Amniotic epithelial cell (primary cell): ENCODE measurements at places on chromosomes 4 and X.
A peak's percentile ranks its signal among the peaks of the same experiment; 100 is the strongest.

DNA sequence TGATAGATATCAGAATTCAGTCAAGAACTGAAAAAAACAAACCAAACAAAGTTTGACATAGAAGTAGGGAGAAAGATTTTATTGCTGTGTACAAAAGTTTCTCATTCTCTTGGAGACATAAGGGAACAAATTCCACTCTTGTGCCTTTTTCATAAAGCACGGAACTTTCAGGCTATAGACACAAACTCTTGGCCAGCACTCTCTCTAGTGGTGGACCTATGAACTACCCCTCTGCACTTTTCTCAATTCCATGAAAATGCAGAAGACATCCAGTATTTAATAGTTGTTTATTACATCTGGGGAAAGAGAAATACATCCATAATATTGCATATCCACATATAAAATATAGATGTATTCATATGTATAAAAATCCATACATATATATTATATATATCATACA, 291.6 kb upstream of the HS3ST1 start:
- DNase-seq: peak; percentile 54

GRCh38 chr4:73751166-73751565, 10.8 kb downstream of the CXCL8 start:
- peak; percentile 91 for DNase-seq

DNA sequence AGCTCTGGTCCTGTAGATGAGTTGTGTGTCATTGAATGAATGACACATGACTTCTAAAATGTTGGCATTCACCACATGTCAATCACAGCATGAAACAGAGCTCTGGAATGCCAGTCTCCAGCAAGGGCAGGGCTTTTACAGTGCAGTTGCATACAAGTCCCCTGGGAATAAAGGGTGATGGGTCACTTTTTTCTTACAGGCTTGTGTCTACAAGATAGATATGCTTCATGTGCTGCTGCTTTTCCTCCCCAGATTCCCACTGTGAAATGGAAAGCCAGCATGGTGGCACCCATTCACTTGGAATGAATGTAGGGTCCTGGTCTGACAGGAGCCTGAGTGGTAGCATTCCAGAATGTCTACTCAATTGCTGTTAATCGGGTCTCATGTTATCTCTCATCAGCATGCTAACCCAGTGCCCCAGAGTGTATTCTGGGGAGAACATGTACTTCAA, 159.1 kb upstream of the KIT start:
- peak; percentile 6 for DNase-seq

- no peak for DNase-seq
Measured at GRCh38 chr4:170446782-170447181, 357.0 kb upstream of the AADAT start.

DNA sequence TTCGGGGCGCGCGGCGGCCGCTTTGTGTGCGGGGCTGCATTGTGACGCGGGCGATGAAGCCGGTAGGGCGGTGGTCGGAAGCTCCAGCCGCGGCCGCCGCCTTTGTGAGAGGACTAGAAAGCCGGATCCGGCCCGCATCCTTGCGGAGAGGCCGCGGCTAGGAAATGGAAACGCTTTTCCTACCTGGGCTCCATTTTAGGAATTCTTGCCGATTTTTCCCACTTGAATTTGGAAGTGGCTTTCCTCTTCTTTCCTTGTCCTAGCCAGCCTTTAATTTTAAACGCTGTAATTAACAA, 708 bp downstream of the TMSB4X start:
- DNase-seq: no peak

DNA sequence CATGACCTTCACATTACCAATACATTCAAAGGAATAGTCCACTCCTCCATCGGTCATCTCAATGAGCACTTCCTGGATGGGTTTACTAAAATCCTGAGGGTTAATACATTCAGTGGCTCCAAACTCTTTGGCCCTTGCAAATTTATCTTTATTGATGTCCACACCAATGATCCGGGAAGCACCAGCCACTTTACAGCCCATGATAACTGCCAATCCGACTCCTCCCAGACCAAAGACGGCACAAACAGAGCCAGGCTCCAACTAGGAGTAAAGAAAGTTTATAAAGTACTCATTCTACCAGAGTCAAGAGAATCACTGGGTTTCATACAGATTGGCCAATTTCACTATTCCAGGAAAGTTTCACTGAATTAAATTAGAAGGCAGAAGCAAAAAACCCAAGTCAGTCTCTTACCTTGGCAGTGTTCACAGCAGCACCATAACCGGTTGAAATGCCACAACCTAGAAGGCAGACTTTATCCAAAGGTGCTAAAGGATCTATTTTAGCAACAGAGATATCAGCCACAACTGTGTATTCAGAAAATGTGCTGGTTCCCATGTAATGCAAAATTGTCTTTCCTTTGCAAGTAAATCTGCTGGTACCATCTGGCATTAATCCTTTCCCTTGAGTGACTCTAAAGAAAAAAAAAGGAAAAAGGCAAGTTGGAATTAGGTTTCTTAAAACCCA, 12.2 kb downstream of the ADH5 start:
- no peak for DNase-seq

DNA sequence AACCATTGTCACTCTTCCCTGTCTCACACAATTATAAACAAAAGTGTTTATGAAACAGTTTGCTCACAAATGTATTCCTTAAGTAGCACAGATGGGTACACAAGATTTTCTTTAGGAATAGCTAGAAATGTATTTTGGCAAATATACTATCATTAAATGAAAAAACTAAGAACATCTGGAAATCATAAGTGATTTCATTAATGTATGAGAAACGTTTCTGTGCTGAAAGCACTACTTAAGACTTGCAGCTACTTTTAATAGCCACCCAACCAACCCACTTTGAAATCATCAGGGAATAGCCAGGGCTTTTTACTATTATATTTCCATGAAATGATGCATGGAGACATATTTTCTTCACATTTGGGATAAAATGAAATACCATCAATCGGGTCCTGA, 62.3 kb upstream of the NAP1L5 start:
- no peak for DNase-seq

DNA sequence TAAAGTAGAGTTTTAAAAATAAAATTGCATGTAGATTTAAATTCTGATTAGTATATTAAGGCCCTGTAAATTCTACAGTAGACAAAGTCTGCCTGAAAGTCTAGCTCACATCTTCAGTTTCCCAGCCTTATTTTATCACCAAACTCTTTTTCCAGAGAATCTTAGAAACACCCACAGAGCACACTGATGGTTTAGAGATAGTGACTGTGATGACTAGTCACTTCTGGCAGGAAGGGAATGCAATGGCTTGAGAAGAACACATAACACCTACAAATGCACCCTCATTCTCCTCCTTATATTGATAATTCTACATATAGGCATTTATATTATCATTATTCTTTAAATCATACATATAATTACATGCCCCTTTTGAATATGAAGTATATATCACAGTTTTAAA, 232.9 kb downstream of the ARAP2 start:
- peak; percentile 58 for DNase-seq

- no peak for DNase-seq
Measured at GRCh38 chrX:47222751-47223350, 4.4 kb downstream of the CDK16 start.

DNA sequence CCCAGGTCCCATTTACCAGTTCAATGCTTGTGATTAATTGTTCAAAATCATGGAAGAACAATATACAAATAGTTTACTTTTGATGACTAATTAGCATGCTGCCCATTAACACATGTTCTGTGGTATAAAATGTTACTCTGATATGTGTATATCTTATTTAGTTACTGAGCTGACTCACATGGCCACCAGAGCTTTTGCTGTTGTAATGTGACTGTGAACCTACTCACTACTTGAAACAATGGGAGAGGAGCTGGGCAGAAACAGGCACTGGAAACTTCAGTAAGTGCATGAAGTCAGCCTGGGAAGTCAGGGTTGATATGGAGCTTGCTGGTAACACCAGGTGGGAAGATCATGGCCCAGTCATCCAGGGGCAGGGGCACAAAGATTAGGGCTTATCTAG, 72.7 kb upstream of the MAD2L1 start:
- peak; percentile 8 for DNase-seq

GRCh38 chr4:165780735-165781134, 92.3 kb upstream of the TLL1 start:
- no peak for DNase-seq

- no peak for DNase-seq
Measured at GRCh38 chr4:77201343-77201742, 44.3 kb downstream of the CCNG2 start.

GRCh38 chr4:178136736-178137345, 694.6 kb upstream of the AGA start:
- no peak for DNase-seq

- no peak for DNase-seq
Measured at GRCh38 chr4:76339364-76339763, 32.8 kb downstream of the STBD1 start.

DNA sequence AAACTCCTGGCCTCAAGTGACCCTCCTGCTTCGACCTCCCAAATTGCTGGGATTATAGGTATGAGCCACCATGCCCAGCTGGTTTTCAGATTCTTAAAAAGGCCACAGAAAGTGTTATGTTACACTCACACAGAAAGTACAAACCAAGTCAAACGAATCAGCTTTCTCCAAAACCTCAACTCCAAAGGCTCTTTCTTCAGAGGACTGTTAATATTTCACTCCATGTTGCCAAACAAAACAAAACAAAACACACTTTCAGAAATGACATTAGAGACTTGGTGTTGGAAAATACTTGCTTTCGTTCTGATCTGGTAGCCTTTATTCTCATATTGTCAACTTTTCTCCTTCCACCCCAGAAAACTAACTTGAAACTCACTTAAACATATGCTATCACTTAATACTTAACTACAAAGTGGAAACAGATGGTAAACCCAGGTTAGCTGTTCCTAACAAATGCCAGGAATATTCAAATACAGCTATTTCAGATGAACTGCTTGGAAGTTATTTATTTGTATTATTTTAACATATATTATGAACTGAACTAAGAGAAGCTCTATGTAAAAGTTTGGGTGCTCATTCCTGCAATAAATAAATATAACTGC, 34.7 kb downstream of the RLIM start:
- DNase-seq: no peak

DNA sequence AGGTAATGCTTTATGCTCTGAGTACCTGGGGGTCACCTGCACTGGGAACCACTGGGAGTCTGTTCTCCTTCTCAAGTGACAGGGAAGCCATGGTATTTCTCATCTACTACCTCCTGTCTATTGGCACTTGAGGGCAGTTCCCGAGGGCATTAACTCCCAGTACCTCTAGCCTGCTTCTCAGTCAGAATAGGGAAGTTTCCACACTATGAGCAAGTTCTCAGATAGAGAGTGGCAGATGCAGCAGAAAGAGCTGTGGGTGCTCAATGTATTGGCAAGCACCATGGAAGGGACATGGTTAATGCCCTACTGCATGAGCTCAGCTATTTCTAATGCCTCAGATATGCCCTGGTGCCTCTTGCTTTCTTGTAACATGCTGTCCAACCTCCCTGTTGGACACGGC, 74.1 kb downstream of the ANOS1 start:
- DNase-seq: no peak

DNA sequence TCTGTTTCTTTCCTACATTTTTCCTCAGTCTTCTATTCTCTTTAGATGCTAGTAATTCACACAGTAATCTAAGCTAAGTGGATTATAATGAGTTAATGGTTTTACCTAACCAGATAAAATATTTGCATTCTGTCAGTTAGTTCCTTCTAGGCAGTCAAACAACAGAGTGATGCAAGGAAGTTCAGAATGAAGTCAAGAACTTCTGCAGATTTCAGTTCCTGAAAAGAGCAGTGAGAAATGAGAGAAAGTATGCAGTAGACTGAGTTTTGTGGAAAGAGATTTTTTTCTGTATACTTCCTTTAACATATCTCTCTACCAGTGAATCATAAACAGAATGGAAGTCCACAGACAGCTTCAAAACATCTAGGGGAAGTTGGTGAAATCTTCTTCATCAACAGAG, 774.0 kb upstream of the POU3F4 start:
- no peak for DNase-seq

DNA sequence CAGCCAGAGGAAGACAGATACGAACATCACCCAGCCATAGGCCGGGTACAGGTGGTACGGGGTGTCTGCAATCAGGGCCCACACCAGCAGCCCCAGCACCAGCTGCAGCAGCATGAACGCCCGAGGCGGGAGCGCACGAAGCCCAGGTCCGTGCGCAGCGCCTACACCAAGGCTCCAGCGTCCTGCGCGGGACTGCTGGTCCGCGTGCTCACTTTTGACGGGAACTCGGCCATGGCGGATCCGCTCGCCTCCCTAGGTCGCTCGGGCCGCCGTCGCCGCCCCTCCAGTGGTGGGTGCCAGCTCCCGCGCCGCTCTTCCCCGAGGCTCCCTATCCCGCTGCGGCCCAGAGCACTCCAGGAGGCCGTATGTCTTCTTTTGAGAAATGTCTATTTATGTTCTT, 181.2 kb upstream of the DIPK2B start:
- no peak for DNase-seq

DNA sequence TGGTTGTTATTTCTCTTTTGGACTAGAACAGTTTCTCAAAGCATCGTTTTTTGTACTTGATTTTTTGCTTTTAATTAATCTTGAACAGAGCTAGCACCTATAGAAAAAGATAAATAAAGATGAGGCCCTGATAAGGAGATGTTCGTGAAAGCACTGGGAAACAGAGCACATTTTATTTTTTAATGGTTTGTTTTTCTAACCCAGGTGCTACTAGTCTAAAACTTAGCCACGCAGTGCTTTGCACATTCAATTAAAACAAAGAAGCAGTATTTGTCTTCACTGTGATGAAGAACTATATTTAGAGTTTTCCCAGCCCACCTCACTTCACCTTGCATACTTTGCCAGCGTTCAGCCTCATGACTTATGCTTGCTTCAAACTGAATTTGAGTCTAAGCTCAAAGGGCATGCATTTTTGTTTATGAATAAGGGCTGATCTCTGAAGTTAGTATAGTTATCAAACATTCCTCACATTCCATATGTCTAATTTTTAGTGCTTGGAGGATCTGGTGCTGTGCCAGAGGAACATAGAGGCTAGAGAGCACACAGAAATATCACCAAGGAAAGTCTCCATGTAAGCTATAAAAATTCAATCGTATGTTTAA, 76.7 kb downstream of the WWC2 start:
- peak; percentile 48 for DNase-seq

- DNase-seq: no peak
Measured at GRCh38 chr4:182343453-182343852, 100.3 kb downstream of the TENM3 start.

DNA sequence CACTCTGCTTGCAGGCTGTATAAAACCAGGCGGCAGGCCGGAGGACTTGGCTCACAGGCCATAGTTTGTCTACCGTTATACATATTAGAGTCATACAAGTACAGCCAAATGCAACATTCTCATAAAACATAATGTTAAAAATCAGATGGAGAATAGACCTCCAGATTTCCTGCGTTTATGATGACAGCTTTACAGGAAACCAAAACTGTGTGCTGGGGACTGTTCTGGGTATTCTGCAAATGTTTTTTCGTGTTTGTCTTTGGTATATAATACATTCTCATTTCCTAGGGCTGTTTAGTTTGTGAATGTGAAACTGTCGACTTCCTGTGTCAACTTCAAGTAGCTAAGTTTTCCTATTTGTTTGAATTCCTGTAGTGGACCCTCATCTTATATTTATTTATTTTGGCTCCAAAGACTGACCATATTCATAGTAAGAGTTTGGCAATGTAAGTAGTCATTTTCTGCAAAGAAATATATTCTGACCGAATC, 79.5 kb upstream of the FAM9C start:
- no peak for DNase-seq

GRCh38 chr4:154511981-154512380, 20.4 kb upstream of the DCHS2 start:
- no peak for DNase-seq

GRCh38 chrX:147901461-147902126, 10.1 kb upstream of the FMR1 start:
- no peak for DNase-seq
